Activated CD8-positive, alpha-beta memory T cell treated with anti-CD3 and anti-CD28 coated beads, Interleukin-2, amount 10 ng/mL, durations not matched to agents 7 days and 5 days (primary cell): ENCODE measurements at places on chromosomes 13 and 19. TPM values are rescaled to one million over a fixed set of nuclear protein-coding genes. Genes with fewer than 3 reads are reported as not detected.

FFAR1 gene
- not detected for total RNA-seq

DAND5 gene
- total RNA-seq: 0.21 TPM

ZNF30 gene
- 2.7 TPM for total RNA-seq

CABP5 gene
- not detected for total RNA-seq

ZNF181 gene
- total RNA-seq: 3.6 TPM

YJEFN3 gene
- total RNA-seq: 7.4 TPM

ZNF793 gene
- total RNA-seq: 2.7 TPM

ARHGAP33 gene
- 101 TPM for total RNA-seq

ZIC2 gene
- 0.26 TPM for total RNA-seq

APC2 gene
- total RNA-seq: 0.12 TPM

MEIS3 gene
- total RNA-seq: not detected

TNNT1 gene
- 1.0 TPM for total RNA-seq

DCT gene
- not detected for total RNA-seq

TPTE2 gene
- not detected for total RNA-seq

PGLYRP1 gene
- not detected for total RNA-seq

ZNF568 gene
- total RNA-seq: 8.6 TPM
